ENCODE measurements at places on chromosomes 1 and 21.

- DNase-seq: no peak
Observed at GRCh38 chr1:234238060-234238459, 135.2 kb upstream of the COA6 start.

DNA sequence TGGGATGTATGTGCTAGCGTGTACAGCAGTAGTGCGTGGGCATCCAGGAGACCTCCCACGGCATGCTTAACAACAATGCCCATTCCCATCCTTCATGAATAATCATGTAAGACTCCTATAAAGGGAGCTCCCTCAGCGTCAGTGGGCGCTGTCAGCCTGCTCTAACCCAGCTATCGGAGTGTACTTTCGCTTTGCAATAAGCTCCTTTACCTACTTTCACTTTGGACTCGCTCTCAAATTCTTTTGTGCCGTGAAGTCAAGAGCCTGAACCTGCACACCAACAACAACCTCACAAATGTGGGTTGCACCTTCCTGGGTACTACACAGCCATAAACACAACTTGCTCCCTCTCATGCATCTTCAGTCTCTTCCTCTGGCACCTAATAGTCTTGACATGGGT is 114.8 kb upstream of the PAXBP1 start:
- no peak for DNase-seq

GRCh38 chr1:163538667-163539066 is 216.9 kb downstream of the NUF2 start:
- no peak for DNase-seq

GRCh38 chr1:245469734-245470133 is 314.9 kb downstream of the KIF26B start:
- DNase-seq: no peak

DNA sequence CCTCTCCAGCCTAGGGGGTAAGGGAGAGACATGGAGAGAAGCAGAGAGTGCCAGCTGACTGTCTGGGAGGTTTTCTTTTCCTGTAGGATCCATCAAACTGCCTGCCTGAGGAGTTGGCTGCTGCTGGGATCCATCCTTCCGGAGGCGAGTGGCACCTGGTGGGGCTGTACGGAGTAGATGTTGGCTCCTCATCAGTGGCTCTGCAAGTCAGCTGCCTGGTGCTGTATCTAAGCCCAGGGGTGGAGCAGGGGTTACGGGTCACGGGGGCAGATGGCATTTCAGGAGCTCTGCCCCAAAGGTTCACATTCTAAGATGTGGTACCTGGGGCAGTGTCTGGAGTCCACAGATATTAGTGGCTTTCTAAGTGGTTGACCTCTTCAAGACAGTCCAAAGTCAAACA is 128.0 kb downstream of the ACTL8 start:
- no peak for DNase-seq

- no peak for DNase-seq
Observed at GRCh38 chr1:193143285-193143684, 21.5 kb downstream of the CDC73 start.

GRCh38 chr21:38455403-38455802 is 42.9 kb downstream of the ERG start:
- DNase-seq: no peak

DNA sequence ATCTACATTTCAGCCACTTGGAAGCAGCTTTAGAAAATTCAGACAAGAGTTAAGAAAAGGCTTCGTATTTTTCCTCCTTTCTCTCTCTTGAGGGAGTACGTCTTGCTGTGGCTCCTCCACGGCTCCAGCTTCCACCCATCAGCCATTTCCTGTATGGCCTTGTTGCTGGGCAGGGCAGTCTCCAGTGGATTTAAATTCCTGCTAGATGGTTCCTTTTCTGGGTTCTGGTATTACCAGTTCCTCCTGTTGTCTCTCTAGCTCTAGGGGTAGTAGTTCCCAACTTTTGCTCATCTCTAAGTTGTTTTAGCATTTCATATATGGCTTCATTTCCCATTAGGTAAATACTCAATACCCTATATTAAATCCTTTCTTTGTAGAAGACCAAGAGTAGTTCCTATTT is 1098.3 kb downstream of the ADGRL2 start:
- no peak for DNase-seq

Data from activated CD8-positive, alpha-beta memory T cell treated with anti-CD3 and anti-CD28 coated beads, Interleukin-2, amount 50 U/mL, for 48 hours (primary cell).